ENCODE measurements at places on chromosomes 11 and 22.

DNA sequence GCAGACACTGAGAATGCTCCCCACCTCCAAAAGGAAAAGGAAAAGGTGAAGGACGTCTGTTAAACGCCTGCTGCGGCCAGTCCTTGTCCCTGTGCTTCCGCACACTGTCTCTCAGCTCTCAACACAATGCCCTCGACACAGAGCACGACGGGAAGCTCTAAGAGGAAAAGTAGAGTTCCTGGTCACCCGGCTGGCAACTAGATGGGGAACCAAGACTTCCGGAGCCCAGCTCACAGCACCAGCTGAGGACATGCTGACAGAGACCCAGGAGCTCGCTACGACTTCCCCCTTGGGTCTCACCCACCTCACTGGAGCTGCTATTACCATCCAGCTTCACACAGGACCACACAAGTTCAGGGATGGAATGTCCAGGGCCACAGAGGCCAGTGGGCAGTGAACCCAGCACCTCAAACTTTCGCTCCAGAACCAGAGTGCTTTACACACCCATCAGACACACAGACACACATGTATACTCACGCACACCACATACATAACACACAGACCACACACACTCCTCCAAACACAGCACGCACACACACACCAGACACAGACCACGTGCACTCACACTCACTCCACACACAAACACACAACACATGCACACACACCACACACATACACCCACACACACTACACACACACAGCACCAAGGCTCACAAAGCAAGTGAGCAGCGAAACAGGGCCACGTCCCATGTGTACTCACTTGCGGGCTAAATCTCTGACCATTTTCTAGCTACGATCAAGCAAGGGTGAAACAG is 9.6 kb downstream of the SULT4A1 start:
- no peak for DNase-seq

DNA sequence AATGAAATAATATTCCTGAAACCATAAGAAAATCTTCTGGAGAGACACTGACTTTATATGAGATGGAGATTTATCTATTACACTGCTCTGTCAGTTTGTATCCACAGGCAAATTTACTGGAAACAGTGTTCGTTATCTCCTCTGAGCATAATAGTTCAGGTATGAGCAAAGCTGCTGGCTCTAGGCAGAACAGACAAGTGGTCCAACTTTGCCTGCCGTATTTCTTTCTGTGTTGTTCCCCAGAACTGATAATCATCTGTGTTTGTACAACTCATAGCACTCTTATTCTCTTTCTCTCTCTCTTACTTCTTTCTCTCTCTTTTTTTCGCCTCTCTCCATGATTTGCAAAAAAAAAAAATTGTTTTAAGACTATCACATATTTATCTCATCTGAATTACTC is 623.8 kb upstream of the CHORDC1 start:
- DNase-seq, result no peak

GRCh38 chr11:77136074-77136473 is 8.0 kb downstream of the MYO7A start:
- DNase-seq, result no peak

- no peak for DNase-seq
Observed at GRCh38 chr11:64604458-64605243, 13.6 kb downstream of the SLC22A12 start.

- DNase-seq, result no peak
Observed at GRCh38 chr22:35568751-35569739, 28.4 kb downstream of the RASD2 start.

- no peak for DNase-seq
Observed at GRCh38 chr11:61830237-61831105, 2.4 kb downstream of the FADS2 start.

DNA sequence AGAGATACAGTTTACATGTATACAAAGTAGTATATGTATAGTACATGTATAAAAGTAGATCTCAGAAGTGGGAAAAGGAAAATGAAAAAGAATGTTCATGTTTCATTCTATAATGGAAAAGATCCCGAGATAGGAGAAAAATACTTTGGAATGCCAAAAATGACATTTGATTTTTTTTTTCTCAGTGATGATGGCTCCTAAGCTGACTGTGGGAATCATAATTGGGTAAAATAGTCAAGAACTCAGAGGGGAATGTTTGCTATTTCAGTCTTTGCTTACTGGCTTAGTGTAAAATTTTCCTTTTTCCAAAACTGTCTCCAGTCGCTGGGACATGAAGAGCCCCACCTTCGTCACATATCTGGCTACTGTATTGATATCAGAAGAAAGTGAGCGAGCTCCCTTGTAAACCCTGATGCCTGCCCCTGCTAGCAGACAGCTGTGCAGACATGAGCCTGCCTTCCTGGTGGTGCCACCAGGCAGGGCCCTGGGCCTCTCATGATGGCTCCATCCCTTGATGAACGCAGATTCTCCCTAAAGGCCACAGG is 944.6 kb downstream of the NTM start:
- no peak for DNase-seq

GRCh38 chr11:59771605-59772004 is 16.4 kb downstream of the STX3 start:
- DNase-seq, result no peak

- DNase-seq, result no peak
Observed at GRCh38 chr11:134278356-134278755, 2.2 kb downstream of the GLB1L3 start.

DNA sequence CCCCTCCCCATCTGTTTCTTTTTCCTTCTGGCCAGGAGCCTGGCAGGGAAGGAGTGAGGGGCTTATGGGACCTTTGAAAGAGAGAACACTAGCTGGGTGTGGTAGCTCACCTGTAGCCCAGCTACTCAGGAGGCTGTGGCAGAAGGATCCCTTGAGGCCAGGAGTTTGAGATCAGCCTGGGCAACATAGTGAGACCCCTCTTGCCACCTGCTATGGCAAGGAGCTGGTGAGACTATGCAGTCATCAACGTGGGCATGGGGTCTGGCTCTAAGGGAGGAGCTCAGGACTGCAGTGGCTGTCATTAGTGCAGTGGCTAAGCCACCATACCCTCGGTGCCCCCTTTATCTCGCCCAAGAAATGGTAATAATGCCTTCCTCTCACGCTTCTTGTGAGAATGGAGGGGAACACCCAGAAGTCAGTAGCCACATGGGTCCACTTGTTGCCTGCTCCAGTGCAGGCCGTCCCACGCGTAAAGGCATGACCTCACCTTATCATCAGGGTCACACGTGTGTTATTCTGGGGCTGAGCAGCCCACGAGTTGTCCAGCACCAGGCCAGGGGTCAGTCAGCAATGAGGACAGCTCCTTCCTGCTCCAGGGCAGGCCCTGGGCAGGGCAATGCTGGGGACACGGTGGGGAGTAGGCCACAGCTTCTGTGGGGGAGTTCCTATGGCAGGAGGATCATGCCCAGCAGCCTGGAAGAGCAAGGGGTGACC is 27.7 kb upstream of the TEF start:
- no peak for DNase-seq

DNA sequence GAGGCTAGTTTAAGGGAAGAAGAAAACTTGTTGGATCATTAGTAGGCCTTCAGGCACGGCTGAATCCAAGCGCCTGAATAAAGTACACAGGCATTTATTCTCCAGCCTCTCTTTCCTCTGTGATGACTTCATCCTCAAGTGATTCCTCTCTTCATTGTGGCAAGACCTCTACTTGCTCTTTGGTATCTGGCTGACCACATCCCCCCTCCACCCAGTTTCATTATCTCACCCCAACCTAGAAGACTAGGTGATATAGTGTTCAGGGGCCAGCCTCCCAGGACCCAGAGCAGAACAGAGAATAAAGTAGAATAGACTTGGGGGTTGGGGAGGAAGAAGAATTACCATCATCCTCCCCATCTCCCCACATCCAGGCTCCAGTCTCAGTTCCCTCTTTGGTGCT is 189.3 kb downstream of the MIAT start:
- no peak for DNase-seq

- DNase-seq, result no peak
Observed at GRCh38 chr11:2537896-2538724, 93.3 kb downstream of the KCNQ1 start.

GRCh38 chr11:44281151-44281550 is 28.8 kb downstream of the ALX4 start:
- DNase-seq, result no peak

DNA sequence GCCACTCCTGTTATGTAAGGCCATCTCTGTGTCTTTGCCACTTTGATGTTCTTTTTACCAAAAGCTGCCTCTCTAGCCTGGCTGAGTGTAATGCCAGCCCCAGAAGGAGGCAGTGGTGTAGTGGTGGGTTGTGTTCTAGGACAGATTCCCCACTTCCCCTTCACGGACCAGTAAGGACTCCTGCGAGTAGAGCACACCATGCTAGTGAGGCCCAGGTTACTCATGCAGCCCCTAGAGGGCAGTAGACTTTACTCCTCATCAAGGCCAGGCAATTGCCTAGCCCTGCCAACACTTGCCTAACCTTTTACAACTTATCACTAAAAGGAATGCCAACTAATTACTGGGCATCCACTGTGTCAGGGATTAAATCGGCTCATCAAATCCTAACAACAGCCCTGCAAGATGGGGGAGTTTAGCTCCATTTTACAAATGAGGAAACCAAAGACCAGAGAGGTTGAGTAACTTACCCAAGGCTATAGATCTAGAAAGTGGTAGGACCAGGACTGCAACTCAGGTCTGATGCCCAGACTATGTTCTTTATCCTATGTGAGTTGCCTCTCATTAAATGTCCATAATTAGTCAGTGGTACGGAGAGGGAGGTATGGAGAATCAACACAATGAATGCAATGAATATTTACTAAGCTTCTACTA is 75.3 kb downstream of the APIP start:
- DNase-seq, result peak; percentile 68

DNA sequence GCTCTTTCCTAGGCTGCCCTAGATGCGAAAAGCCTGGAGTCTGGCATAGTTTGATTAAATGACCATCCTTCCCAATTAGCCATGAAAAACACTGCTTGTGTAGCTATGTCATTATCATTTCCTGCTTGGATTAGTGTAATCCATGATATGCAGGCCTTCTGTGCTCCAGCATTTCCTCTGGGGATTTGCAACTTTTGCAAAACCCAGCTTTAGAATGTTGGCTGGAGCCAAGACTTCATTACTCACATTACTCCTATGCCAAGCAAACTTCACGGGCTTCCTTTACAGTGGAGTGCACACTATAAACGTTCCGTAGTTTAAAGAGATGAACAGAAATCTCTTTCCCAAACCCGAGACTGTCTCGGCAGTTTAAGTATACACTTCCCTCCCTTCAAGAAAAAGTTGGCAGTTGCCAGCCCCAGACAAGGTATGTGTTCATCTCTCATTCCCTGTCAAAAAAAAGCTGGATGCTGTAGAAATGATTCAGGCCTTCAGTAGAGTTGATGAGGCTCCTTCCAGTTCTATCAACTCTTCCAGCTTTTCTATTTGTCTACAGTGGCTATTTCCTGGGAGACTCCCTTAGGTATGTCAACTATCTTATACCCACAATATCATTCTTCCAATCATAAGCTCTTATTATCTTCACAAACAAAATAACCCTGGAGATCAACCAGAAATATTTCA is 180.0 kb downstream of the MAML2 start:
- DNase-seq, result no peak

GRCh38 chr11:60844870-60845221 is 2.9 kb downstream of the CCDC86 start:
- no peak for DNase-seq

GRCh38 chr11:38530226-38530625 is 1932.2 kb upstream of the RAG2 start:
- no peak for DNase-seq
